Stimulated activated CD8-positive, alpha-beta memory T cell treated with anti-CD3 and anti-CD28 coated beads, Interleukin-15, amount 100 ng/mL, for 48 hours (primary cell): ENCODE measurements at places on chromosomes 1 and 21.

DNA sequence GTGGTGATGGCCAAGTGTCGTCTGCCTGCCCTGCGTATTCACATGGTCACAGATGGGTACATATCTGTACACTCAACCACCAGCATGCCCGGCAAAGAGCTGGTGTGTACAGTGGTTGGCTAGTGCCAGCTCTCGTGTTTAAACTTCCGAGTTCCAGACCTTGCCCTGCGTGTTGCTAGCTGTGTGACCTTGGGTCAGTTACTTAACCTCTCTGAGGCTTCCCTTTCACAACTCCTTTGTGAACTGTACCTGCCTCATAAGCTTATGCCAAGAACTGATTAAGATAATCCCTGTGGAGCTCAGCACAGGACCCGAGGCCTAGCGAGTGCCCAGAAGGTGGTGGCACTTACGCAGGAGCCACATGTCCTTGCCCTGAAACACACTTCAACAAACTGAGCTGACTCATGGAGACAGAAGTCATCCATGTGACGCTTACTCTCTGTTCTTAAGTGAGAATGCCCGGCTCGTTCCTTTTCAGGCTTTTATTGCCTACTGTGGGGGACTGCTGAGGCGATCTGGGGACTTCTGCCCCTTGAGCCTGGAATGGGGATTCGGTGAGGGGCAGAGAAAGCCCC lies 55.4 kb downstream of the ALPL start:
- DNase-seq = no peak

DNA sequence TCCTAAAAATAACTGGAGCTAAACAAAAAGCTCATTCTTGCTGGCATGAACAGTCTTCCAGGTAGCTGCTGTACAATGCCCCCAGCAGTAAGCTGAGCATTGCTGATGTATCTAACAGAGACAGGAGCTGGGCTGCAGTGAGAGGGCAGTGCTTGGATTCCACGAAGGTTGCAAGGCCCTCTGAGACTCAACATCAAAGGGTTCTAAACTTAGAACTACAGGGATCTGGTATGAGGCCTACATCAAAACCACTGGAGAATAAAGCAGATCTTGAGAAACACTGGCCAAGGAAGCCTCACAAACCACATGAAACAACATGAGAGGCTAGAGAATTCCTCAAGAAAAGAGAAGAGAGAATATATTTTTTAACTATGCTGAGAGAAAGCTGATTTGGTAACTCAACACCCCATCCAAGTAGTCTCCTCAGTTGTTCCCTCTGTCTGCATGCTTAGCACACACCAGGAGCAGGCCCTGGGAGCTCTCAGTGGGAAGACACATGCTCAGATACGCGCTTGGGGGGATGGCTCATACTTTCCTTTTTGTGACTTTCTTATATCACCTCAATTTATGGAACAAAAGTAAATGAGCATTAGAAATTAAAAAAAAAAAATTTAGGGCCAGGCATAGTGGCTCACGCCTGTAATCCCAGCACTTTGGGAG lies 27.7 kb downstream of the DSTYK start:
- no peak for DNase-seq

- DNase-seq = no peak
Observed at GRCh38 chr1:93490357-93490756, 42.4 kb downstream of the FNBP1L start.

DNA sequence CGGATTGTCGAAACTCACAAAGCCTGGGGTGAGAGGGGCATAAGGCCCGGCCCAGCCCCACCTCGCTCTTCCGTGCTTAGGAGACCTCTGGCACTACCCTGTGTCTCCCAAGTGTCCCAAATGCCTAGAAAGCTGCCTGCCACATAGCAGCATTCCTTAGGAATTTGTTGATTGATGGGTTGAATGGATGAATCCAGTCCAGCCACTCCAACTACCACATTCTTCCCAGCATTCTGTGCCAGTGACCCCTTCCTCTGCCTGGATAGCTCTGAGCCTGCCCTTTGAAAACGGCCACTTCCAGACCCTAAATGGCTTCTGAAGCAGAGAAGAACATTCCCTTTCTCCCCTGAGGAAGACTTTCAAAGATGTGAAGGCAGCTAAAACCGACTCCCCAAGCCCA lies 11.5 kb downstream of the CELF3 start:
- DNase-seq = no peak

GRCh38 chr1:225885336-225885735 lies 3.2 kb upstream of the TMEM63A start:
- no peak for DNase-seq

DNA sequence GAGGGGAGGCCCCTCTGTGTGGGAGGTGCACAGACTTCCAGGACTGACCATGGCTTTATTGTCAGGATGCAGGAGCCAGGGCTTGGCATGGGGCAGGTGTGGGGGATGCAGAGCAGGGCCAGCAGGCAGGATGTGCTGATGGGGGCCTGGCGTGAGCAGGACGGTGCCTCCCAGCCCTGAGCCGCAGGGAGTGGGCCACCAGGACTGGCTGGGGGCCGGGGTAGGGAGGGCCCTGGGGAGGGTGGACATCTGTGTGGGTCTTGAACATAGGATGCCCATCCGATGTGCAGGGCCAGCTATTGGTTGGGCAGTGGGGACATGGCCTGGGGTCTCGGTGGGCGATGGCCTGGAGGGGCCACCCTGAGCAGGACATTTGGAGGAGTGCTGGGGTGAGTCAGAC lies 15.6 kb downstream of the PRMT2 start:
- no peak for DNase-seq

- no peak for DNase-seq
Observed at GRCh38 chr1:108117945-108118902, 81.9 kb downstream of the SLC25A24 start.

DNA sequence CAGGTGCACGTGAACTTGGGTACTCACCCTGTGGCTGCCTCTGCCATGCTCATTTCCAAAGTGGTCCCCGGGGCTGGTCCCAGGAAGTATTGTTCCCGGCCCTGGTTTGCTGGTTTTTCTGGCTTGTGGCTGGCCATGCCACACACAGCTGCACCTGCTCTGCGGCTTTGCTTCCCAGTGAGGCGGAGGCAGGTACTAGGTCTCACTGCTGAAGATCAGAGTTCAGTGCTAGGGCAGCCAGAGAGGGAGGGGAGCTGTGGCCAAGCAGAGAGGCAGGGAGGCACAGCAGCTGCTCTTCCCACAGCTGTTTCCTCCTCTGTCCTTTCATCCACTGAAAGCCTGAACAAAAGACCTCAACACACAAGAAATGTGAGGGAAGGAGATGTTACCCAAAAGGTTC lies 30.5 kb downstream of the ENO1 start:
- no peak for DNase-seq

GRCh38 chr21:27240839-27241238 lies 274.0 kb upstream of the ADAMTS5 start:
- no peak for DNase-seq

DNA sequence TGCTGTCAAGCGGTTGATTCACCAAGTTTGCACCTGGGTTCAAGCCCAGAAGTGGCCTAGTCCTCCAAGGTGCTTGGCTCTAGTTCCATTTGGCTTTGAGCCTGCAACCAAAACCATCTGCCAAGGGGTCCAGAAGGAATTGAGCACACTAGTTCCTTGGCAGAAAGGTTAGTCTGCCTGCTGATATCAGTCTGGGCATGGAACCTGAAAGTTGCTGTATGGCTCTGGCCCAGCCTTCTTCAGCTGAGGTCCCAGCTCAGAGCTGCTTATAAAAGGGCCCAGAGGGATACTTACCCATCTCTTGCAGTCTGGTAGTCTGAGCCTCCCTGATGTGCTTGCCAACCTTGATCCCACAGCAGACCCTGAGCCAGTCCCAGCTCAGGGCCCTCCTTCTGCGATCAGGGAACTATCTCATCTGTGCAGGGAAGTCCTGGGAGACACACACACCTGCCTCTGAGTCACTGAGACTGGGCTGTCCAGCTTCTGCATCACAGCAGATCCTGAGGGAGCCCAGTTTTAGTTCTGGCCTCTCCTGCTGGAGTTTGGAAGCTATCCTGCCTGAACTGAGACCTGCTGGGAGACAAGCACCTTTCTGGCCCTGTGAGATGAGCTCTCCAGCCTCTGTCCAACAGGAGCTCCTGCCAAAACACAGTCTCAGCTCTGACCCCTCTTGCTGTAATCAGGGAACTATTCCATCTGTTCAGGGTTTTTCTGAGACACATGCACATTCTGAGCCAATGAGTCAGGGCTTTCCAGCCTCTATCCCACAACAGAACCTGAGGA lies 75.8 kb downstream of the CTH start:
- DNase-seq = no peak

DNA sequence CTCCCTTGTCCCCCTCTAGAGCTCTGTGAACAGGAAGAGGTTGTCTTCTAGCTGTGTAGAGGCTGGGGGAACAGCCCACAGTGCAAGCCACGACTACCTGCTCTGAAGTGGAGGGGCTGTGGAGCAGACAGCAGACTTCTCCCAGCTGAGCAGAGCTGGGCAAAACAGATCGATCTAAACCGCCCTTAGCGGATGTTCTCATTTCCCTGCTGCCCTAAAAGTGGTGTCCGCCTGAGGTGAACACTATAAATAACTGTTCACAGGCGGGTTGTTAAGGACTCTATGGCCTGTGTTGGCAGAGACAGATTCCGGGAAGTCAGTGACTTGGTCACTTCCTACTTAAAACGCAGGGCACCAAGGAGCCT lies 203.2 kb downstream of the RHOU start:
- DNase-seq = no peak

DNA sequence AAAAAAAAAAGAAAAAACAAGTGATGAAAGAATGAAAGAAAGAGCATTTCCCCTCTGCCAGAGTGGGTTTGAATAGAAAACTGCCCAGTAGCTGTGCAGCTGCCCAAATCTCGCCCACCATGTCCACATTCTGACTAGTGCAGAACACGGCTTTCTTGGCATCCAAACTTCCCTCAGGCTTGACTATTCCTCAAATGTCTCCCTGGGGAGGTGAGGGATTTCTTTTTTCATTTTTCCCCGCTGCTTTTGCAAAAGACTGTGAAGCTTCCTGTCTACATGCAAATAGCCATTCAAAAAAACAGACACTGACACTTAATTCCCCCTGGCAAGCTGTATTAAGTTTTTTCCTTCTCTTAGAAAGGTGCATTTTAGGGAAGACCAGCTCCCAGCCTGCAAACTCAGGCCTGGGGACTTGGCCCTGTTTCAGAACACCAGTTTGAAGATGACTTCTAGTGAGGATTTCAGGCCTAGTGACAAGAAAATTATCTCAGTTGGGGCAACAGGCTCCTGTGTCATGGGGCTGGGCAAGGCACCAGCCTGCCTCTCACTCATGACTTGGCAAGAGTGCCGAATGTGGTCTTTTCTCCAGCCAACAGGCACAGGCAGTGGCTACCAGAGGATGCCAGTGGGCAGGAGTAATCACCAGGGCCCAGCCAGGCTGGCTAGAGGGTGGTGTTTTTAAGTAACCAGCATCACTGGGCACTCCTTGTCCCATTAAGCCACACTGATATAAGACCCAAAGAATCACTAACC lies 178.1 kb upstream of the NFIA start:
- DNase-seq = no peak

GRCh38 chr1:90729504-90730242 lies 12.6 kb upstream of the BARHL2 start:
- DNase-seq = no peak
